AML-193 (cell line): ENCODE measurements at places on chromosomes 7 and 10.

DNA sequence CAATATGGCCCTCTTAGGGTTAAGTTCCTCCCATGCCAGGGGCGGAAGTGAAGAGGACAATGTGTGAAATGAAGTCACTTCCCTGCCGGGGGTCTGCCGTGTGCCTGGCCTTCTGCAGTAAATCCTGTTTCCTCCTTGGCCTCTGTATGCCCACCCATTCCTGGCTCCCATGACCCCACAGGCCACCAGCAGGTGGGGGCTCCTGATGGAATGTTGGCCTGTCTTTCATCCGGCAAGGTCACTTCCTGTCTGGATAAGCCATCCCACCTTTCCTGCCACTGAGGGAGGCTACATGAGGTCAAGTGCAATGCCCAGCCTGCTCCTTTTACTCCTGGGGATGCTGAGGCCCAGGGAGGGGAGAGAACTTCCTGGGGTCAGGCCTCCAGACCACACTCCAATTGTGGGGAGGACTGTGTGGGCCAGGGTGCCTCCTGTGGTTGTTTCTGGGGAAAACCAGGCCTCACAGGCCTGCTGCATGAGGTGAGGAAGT lies 22.3 kb downstream of the PALD1 start:
- DNase-seq, result no peak

DNA sequence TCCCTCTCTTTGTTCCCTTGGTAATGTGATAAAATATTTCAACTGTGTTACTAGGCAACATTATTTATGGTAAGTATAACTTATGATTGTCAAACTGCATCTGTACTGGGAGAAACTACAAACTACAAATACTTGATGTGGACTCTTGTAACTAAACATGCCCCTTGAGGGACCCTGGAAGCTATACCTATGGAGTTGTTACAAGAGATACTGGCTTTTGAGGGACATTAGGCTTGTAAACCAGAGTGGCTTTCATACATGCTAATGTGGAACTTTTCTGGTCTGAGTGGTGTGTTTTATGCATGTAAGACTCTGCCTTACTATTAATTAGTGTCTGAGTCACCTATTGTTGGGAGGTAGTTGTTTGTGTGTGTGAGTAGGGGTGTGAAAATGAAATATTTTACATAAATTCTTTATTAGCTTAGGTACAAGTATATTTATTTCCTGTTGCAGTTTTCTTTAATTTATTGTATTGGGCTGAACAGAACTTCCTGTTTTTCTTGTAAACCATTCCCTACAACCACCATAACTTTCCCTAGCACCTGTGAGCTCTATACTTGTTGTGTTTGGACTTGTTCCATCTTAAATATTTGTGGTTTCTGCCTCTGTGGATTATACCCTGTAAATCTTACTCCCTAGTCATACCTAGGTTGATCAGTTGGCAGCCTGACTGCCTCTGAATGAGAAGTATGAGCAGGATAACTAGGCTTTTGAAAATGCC lies 49.8 kb downstream of the STK31 start:
- DNase-seq, result no peak

DNA sequence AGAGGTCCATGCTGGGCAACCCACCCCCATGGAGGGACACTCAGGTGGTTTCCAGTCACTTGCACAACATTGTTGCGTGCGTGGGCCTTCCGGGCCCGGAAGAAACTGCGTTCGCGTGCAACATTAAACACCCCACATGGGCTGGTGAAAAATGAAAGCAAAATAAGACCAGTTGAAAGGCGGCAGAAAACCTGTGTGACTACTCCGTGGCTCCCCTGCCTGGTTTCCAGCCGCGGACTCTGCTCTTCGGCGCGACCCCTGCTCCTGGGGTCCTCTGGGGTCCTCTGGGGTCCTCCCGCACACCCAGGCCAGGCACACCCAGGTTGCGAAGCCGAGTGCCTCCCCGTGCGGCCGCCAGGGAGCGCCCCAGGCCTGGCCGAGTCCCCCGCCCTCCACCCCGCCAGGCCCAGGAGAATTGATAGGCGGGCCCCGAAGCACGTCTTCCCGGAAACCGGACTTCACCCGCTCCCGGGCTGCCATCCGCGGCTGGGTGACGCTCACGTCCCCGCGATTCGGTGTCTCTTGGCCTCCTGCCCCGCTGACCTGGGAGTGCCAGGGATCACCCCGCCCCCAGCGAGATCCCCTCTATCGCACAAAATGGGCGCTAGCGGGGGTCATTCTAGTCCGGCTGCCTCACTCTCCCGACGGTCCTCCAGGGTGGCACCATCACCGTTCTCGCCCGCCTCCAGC lies 1.9 kb upstream of the SH2D4B start:
- peak; percentile 67 for DNase-seq

DNA sequence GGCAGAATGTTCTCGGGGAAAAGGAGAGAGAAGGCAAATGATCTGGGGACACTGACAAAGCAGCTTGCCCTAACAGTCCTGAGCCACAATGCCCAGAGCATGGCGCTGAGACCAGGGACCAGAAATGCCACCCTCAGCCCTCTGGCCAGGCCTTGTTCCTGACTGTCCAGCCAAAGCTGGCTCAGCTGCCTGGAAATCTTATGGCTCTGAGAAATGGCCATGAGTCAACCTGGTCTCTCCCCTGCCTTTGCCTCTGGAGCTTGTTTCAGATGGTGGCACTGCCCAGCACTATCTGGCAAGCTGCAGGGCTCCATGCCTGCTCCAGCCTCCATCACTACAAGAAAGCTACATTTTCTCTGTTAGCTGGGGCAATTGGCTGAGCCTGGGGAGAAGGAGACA lies 90.5 kb upstream of the PLXNA4 start:
- no peak for DNase-seq

DNA sequence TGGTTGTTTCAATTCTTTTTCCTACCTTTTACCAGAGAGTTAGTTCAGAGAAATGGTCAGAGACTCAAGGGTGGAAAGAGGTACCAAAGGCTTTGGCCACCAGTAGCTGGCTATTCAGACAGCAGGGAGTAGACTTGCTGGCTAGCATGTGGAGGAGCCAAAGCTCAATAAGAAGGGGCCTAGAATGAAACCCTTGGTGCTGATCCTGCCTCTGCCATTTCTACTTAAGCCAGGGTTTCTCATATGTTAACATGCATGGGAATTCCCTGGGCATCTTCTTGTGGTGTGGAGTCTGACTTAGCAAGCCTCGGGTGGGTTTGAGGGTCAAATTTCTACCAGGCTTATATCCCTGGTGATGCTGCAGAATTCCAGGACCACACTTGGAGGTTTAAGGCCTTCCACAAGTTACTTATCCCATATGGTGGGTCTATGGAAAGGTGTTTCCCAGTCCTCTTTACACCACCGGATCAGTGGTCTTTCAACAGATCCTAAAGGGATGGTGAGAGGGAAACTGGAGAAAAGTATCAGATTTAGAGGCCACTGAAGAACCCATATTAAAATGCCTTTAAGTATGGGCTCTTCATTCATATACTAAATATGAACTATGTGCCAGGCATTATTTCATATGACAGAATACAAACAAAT lies 3.2 kb downstream of the IL6 start:
- no peak for DNase-seq

GRCh38 chr10:103660364-103661197 lies 167.1 kb downstream of the NEURL1 start:
- peak; percentile 42 for DNase-seq
